Stimulated activated CD4-positive, alpha-beta T cell treated with anti-CD3 and anti-CD28 coated beads, Interleukin-4, amount 100 ng/mL, for 4 hours (primary cell): ENCODE measurements at places on chromosomes 4 and X.

GRCh38 chr4:180664766-180665368 lies 1578.3 kb upstream of the TENM3 start:
- peak; percentile 20 for DNase-seq

- no peak for DNase-seq
Measured at GRCh38 chrX:149374751-149375150, 130.4 kb downstream of the IDS start.

- no peak for DNase-seq
Measured at GRCh38 chr4:142088906-142089305, 452.5 kb downstream of the IL15 start.

DNA sequence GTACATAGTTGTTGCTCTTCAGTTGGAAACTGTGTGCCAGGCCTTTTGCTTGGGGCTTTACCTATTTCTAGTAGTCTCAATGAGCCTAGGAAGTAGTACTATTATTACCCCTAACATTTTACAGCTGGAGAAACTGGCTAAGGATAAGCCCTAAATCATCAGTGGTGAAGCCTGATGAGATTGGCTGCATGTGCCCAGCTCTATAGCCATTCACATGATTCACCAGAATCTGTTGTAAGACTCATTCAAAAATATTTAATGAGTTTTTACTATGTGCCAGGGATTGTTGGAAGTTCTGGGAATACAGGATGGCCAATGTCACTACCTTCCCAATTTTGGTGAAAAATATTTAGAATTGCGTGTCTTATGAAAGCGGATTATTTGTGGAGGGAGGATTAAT lies 2.8 kb downstream of the KIT start:
- DNase-seq = no peak

GRCh38 chr4:8345946-8346814 lies 76.6 kb downstream of the HTRA3 start:
- DNase-seq = no peak

- DNase-seq = no peak
Measured at GRCh38 chr4:70996018-70996360, 2.5 kb downstream of the DCK start.

DNA sequence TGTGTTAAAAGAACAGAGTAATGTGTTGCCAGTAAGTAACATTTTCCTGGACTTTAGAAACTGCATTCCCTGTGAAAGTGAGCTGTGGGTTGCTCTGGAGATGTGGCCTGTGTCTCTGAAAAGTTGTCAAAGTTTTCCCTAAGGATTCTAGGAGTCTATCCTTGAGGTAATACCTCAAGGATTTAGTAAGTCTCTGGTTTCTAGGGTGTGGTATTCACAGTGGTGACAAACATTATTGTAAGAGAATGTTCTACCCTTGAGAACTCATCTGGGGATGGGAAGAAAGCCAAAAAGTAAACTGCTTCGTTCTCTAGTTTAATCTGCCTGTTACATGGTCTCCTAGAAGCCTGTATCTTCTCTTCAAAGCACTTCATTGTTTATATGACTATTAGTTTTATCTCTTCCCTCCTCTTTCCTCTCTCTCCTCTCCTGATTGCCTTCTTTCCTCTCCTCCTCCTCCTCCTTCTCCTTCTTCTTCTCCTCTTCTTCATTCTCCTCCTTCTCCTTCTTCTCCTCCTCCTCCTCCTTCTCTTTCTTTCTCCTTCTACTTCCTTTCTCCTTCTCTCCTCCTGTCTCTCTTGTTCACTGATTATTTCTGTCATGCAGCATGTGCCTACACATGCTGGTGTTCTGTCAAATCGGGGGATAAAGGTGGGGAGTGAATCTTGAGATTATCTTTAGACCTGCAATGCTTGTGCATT lies 321.3 kb downstream of the PTTG2 start:
- no peak for DNase-seq

DNA sequence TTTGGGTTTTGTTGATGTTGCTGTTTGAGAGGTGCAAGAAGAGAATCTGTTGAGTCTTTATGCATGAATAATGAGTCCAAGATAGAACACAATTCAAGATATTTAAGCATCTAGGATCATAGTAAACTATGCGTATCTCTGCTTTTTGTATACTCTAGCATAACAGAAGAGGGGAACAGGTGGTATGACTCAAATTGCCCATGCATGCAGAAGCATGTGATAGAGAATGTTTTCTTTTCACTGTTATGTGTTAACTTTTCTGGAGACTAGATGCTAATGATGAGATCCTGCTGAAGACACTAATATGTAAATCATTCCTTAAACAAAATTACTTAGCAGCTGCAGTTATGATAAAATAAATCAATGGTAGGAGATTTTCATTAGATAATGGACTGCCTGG lies 165.3 kb upstream of the FTHL17 start:
- DNase-seq = no peak

GRCh38 chr4:84697159-84697558 lies 114.2 kb downstream of the CDS1 start:
- no peak for DNase-seq

- no peak for DNase-seq
Measured at GRCh38 chr4:52658641-52659000, 480 bp downstream of the USP46 start.

- no peak for DNase-seq
Measured at GRCh38 chrX:16931371-16931770, 15.1 kb upstream of the REPS2 start.
